ENCODE measurements at places on chromosomes 12 and 14.
A peak's percentile ranks its signal among the peaks of the same experiment; 100 is the strongest.

DNA sequence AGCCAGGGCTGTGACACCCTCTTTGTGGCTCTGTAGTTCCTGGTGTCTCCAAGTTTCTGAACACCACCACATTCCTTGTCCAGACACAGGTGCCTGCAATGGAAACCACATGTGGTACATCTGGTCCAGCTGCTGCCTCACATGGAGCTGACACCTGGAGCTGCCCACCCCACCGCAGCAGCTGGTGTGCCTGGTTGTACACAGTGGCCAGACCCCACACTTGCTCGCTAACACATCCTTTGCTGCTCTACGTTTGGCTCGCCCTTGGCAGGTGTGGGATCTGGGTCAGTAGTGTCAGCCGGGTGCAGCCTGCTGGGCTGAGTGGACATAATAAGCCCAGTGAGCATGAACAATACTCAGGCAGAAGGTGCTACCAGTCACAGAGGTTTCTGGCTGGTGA lies 198.9 kb downstream of the ADGRD1 start:
- no peaks in the 10 kb centered on the region for H3K4me1 ChIP-seq
- no peak overlapping the region for H3K4me3 ChIP-seq
- H3K27ac ChIP-seq = no peak overlapping the region
- H3K27me3 ChIP-seq = peaks cover 3% of the 10 kb centered on the region
- no peak for DNase-seq

- no peaks in the 10 kb centered on the region for H3K4me1 ChIP-seq
- H3K27ac ChIP-seq = no peak overlapping the region
- DNase-seq = no peak
These were observed 22.1 kb downstream of the MYO1H start for GRCh38 chr12:109369831-109370230.

- H3K27me3 ChIP-seq = peaks cover 2% of the 10 kb centered on the region
- no peak overlapping the region for H3K27ac ChIP-seq
- no peak for DNase-seq
- peaks cover 4% of the 10 kb centered on the region for H3K4me1 ChIP-seq
- no peak overlapping the region for H3K4me3 ChIP-seq
These were observed 30.3 kb downstream of the NFKBIA start for GRCh38 chr14:35374263-35374712.

GRCh38 chr14:40362856-40363255 lies 930.6 kb upstream of the FBXO33 start:
- no peak overlapping the region for H3K27ac ChIP-seq
- DNase-seq = no peak

GRCh38 chr12:75666126-75666938 lies 154.9 kb upstream of the KRR1 start:
- H3K36me3 ChIP-seq = no peaks in the 10 kb centered on the region
- DNase-seq = no peak
- H3K27ac ChIP-seq = no peak overlapping the region
- H3K4me1 ChIP-seq = peaks cover 13% of the 10 kb centered on the region
- H3K27me3 ChIP-seq = no peaks in the 10 kb centered on the region
- no peak overlapping the region for H3K4me3 ChIP-seq

GRCh38 chr12:69129564-69129963 lies 109.8 kb upstream of the CPSF6 start:
- DNase-seq = no peak
- peaks cover 2% of the 10 kb centered on the region for H3K4me1 ChIP-seq
- H3K36me3 ChIP-seq = no peaks in the 10 kb centered on the region

DNA sequence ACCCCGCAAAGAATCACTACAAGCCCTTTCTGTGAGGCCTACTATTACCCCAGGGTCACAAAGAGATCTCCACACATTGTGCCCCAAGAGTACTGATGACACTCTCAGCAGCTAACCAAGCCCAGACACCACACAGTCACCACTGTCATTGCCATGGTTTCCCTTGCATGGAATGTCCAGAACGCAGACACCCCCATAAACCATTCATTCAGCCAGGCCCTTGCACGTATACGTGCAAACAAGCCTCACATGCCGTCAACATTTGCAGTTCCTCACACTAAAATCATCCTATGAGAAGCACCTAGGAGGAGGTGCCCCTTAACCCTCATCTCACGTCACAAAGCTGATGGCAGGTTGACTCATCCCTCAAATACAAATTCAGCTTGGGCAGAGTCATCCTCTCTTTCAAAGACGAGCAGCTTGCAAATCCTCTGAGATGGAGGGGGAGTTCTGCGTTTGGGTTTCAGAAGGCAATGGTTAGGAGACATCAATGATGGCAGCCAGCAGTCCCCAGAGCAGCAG lies 17.1 kb upstream of the KRT77 start:
- peaks cover 16% of the 10 kb centered on the region for H3K27me3 ChIP-seq
- H3K4me1 ChIP-seq = no peaks in the 10 kb centered on the region
- no peaks in the 10 kb centered on the region for H3K36me3 ChIP-seq
- H3K4me3 ChIP-seq = no peak overlapping the region
- no peak overlapping the region for H3K27ac ChIP-seq

GRCh38 chr14:33768458-33768830 lies 182.4 kb downstream of the EGLN3 start:
- peaks cover 52% of the 10 kb centered on the region for H3K4me1 ChIP-seq
- H3K4me3 ChIP-seq = no peak overlapping the region
- H3K36me3 ChIP-seq = no peaks in the 10 kb centered on the region
- DNase-seq = no peak
- H3K27me3 ChIP-seq = peaks cover 2% of the 10 kb centered on the region

DNA sequence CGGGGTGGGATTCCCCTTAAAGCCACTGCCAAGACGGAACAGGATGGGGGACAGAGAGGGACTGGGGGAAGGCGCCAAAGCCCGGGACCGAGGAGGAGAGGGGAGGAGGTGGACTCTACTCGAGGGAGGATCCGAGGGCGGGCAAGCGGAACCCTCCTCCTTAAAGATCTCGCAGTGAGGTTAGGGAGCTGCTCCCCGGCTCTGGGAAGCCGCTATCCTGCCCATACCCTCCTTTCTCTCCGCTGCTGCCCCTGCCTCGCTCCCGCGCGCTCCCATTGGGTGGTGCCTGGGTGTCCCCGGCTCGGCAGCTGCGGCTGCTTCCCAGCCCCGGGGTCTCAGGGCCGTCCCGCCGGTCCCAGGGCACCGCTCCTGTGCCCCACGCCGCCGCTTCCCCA lies 16.4 kb downstream of the KRT18 start:
- no peaks in the 10 kb centered on the region for H3K36me3 ChIP-seq
- H3K27ac ChIP-seq = no peak overlapping the region
- H3K27me3 ChIP-seq = peaks cover 4% of the 10 kb centered on the region
- no peak overlapping the region for H3K4me3 ChIP-seq

DNA sequence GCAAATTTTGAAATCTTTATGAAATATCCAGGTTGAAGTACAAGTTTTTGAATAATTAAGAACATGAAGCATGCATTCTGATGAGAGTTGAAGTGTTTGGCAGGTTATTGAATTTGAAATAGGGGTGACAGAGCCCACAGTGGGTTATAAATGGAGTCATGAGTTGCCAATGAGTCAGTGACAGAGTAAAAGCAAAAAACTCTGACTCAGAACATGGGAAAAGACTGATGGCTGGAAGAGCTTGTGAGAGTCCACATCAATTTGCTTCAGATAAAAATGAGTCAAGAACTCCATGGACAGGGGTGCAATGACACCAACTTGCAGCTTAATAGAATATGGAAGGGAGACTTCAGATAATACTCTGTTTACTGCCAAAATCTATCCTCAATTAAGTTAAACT lies 105.3 kb downstream of the SLC6A15 start:
- DNase-seq = no peak
- no peak overlapping the region for H3K27ac ChIP-seq
- no peaks in the 10 kb centered on the region for H3K27me3 ChIP-seq
- H3K36me3 ChIP-seq = no peaks in the 10 kb centered on the region
- no peaks in the 10 kb centered on the region for H3K4me1 ChIP-seq
- H3K4me3 ChIP-seq = no peak overlapping the region

DNA sequence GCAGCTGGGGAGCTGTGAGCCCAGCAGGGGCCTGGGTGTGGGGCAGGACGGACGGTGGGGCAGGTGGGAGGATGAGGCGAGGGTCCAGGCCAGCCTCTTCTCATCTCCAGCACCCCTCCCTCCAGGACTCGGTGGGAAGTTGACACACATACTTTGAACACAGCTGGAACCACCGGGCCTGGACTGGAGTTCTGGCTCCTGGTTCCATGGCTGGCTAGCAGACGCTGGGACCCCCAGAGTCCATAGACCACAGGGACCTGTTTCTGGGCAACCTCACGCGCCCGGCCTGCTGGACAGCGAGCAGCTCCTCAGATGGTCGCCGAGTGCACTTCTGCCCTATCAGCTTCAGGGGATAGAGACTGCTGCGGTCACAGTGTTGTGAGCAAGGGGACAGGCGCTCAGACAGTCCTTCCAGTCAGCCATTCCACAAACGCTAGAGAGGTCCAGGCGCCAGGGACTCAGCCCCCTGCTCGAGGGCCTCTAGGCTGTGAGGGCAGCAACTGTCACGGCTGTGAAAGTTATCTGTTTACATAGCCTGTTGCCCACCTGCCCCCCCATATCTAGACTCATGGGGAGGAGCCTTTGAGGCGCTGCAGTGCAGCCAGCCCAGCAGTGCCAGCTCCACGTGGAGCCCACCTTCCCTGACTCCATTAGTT lies 25.2 kb downstream of the TCHP start:
- no peak for DNase-seq
- H3K27ac ChIP-seq = no peak overlapping the region
- H3K4me3 ChIP-seq = peak overlapping the region; percentile 24
- peaks cover 4% of the 10 kb centered on the region for H3K27me3 ChIP-seq
- H3K36me3 ChIP-seq = peaks cover 40% of the 10 kb centered on the region

GRCh38 chr14:93064411-93065271 lies 51.1 kb downstream of the ITPK1 start:
- no peak for DNase-seq
- no peak overlapping the region for H3K27ac ChIP-seq
- no peaks in the 10 kb centered on the region for H3K27me3 ChIP-seq
- H3K4me1 ChIP-seq = peaks cover 4% of the 10 kb centered on the region
- no peaks in the 10 kb centered on the region for H3K36me3 ChIP-seq
- H3K4me3 ChIP-seq = no peak overlapping the region

DNA sequence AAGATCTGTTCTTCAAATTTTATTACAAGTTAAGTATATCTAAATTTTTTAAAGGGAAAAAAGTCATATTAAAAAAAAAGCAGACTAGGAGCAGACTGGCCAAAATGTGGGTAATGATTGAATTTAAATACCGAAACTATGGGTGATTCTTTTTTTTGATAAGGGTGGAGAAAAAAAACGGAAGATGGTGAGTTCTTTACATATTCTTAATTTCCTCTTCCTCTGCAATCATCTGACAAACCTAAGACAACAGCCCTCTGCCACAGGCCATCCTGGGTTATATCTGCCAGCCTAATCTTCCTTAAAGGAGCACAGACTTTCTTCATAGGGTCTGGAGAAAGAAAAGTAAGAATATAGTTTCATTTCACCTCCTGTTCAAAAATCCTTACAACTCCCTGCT lies 108.0 kb downstream of the PPP2R5E start:
- H3K36me3 ChIP-seq = peaks cover 3% of the 10 kb centered on the region
- no peak overlapping the region for H3K27ac ChIP-seq
- DNase-seq = no peak
- H3K4me1 ChIP-seq = peaks cover 52% of the 10 kb centered on the region
- H3K4me3 ChIP-seq = no peak overlapping the region
- peaks cover 3% of the 10 kb centered on the region for H3K27me3 ChIP-seq

DNA sequence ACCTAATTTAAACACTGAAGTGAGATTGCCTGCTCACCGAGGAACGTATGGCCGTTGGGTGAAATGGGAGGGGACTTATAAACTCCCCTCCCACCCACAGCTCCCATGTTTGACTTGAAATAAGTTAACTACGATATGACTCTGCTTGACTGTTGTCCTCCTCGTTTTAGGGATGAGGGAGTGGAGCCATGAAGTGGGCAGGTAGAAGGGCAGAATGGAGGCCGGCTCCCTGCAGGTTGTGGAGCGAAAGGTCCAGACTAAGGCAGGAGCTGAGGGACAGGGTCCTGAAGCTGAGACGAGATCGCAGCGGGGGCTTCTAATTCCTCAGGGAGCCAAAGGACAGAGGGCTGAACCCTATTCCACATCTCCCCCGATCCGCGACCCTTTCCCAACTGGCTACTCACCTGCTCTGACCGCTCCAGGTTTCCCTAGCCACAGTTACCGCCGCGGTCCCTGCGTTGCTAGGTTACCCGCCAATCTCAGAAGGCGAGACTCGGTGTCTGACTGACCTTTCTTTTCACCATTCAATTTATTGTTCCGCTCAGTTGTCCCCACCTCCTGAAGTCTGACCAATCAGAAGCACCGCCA lies 577 bp upstream of the TPCN1 start:
- H3K4me1 ChIP-seq = peaks cover 18% of the 10 kb centered on the region
- DNase-seq = peak; percentile 13
- H3K36me3 ChIP-seq = no peaks in the 10 kb centered on the region
- peak overlapping the region; percentile 80 for H3K27ac ChIP-seq
- H3K27me3 ChIP-seq = no peaks in the 10 kb centered on the region

DNA sequence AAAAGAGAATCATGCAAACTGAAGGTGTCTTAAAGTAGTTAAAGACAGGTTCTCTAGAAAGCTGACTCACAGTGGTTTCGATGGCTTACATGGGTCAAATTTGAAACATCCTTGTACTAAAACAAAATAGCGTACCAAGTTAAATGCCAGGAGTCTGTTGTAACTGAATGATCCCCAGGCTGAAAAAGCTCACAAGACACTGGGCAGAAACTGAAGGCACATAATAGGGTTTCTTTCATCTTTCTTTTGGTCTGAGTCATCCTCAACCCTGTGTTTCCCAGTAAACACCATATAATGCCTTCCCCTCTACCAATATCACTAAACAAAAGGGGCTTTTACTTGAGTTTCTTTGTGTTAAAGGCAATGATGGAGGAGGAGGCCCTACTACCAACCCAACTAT lies 12.8 kb downstream of the ZFYVE1 start:
- no peak overlapping the region for H3K4me3 ChIP-seq
- H3K27ac ChIP-seq = no peak overlapping the region
- DNase-seq = no peak
- H3K27me3 ChIP-seq = peaks cover 7% of the 10 kb centered on the region
- peaks cover 54% of the 10 kb centered on the region for H3K36me3 ChIP-seq
- H3K4me1 ChIP-seq = peaks cover 1% of the 10 kb centered on the region

GRCh38 chr12:108564724-108565123 lies 2.3 kb downstream of the ISCU start:
- peaks cover 18% of the 10 kb centered on the region for H3K27me3 ChIP-seq
- DNase-seq = no peak
- H3K4me1 ChIP-seq = peaks cover 20% of the 10 kb centered on the region
- no peak overlapping the region for H3K27ac ChIP-seq

DNA sequence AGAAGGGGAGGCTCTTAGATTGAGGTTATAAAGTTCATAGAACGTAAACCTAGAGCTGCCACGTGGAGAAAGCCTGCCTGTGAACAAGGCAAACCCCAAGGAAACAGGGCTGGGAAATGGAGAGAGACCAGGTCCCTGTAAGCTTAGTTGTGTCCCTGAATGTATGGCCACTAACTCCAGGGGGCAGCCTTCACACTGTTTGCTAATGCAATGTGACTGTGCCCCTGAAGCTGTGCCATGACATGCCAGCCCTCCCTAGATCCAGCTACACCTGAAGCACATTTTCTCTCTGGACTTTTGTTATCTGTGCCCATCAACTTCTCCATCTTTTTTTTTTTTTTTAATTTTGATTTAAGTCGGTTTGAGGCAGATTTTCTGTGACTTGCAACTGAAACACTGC lies 60.6 kb upstream of the TMCC3 start:
- H3K4me3 ChIP-seq = no peak overlapping the region
- H3K36me3 ChIP-seq = no peaks in the 10 kb centered on the region
- H3K27me3 ChIP-seq = no peaks in the 10 kb centered on the region
- no peak overlapping the region for H3K27ac ChIP-seq
- peak; percentile 25 for DNase-seq

All from endothelial cell (in vitro differentiated cells).